ENCODE measurements at places on chromosomes 1 and 21. TPM values are rescaled to one million over a fixed set of nuclear protein-coding genes. Genes with fewer than 3 reads are reported as not detected.

The TMEM81 gene
- 2.5 TPM for total RNA-seq

The POLR3GL gene
- 18.1 TPM for total RNA-seq

The DTL gene
- total RNA-seq, result 0.29 TPM

The NHLH2 gene
- total RNA-seq, result not detected

The AMPD1 gene
- not detected for total RNA-seq

The GPR37L1 gene
- total RNA-seq, result not detected

The PSMD4 gene
- 108 TPM for total RNA-seq

DNA sequence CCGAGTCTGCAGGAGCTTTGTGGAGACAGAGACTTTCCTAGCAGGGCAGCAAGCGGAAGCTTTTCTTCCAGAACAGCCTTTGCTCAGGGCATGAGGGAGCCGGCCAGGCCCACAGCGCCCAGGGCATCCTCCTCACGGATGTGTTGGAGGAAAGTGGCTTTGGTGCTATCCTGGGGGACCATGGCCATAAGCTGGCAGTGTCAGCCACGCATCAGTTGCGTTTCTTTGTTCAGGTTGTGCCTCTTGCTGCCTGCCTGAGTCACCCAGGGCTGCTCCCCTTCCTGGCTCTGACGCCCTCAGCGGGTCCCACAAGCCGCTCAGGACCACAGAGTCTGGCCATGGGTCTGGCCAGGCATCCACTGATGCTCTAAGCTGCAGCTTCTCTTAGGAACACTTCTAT, 39.6 kb upstream of the PRSS38 start:
- no peak for DNase-seq
- no peaks in the 10 kb centered on the region for H3K27me3 ChIP-seq
- H3K4me1 ChIP-seq, result no peaks in the 10 kb centered on the region
- H3K36me3 ChIP-seq, result no peaks in the 10 kb centered on the region

- no peaks in the 10 kb centered on the region for H3K27me3 ChIP-seq
- H3K27ac ChIP-seq, result no peak overlapping the region
- DNase-seq, result no peak
Measured at GRCh38 chr1:174726167-174726879, 273.4 kb upstream of the CACYBP start.

- H3K27me3 ChIP-seq, result no peaks in the 10 kb centered on the region
- DNase-seq, result no peak
- no peak overlapping the region for H3K27ac ChIP-seq
- no peaks in the 10 kb centered on the region for H3K36me3 ChIP-seq
- H3K4me1 ChIP-seq, result no peaks in the 10 kb centered on the region
Measured at GRCh38 chr1:70836456-70836855, 211.2 kb downstream of the PTGER3 start.

DNA sequence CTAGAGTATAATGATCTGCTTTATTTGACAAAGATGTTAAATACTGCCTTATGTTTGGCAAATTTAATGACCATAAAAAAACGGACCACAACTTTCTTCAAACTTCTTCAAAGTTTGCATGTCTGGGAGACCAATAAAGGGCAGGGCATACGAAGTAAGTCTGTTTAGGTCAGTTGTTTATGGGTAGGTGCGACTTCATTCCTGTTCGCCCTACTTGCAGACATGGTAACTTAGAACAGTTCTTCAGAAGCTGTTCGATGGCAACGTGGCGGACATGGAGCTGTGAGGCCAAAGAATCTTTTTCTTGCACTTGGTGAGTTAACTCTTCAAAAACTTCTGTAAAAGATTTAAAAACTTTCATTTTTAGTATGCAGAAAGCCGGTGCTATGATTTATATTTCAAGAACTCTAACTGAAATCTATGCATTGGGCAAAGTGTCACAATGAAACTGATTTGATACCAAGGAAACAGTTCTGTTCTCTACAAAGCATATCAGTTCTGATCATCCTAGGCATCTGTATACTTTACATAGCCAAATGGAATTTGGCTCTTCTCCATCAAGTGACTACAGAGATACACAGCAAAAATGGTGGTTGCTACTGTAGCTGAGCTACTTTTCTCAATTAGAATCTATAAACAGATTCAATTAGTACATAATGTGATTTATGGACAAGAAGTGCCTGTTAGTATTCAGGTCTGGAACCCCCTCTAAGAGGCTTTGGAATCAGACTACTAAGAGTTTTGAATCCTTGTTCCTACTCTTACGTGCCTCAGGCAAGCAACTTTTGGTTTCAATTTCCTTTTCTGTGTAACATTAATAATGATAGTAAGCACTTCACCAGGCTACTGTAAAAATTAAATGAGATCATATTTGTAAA, 25.7 kb downstream of the C21orf91 start:
- peak overlapping the region; percentile 44 for H3K4me3 ChIP-seq
- H3K36me3 ChIP-seq, result no peaks in the 10 kb centered on the region
- no peaks in the 10 kb centered on the region for H3K4me1 ChIP-seq
- no peaks in the 10 kb centered on the region for H3K27me3 ChIP-seq
- H3K27ac ChIP-seq, result peak overlapping the region; percentile 63

DNA sequence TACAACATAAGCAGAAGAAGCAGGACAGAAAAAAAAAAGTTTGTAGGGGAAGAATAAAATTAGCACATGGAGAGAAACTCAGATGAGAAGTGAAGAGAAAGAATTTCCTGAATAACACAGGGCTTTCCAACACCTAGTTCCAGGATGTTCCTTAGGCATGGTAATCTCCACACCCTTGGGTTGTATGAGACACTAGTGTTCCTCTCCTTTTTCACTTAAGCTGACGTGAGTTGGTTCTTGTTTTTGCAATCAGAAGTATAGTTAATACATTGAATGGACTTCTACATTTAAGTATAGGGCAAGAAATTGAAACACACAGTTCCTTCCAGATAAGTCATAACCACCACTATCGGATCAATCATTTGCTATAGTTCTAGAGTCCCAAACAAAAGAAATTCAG, 51.0 kb downstream of the LPAR3 start:
- H3K4me1 ChIP-seq, result no peaks in the 10 kb centered on the region
- H3K36me3 ChIP-seq, result no peaks in the 10 kb centered on the region
- DNase-seq, result no peak
- no peak overlapping the region for H3K27ac ChIP-seq
- no peak overlapping the region for H3K4me3 ChIP-seq
- H3K27me3 ChIP-seq, result no peaks in the 10 kb centered on the region

DNA sequence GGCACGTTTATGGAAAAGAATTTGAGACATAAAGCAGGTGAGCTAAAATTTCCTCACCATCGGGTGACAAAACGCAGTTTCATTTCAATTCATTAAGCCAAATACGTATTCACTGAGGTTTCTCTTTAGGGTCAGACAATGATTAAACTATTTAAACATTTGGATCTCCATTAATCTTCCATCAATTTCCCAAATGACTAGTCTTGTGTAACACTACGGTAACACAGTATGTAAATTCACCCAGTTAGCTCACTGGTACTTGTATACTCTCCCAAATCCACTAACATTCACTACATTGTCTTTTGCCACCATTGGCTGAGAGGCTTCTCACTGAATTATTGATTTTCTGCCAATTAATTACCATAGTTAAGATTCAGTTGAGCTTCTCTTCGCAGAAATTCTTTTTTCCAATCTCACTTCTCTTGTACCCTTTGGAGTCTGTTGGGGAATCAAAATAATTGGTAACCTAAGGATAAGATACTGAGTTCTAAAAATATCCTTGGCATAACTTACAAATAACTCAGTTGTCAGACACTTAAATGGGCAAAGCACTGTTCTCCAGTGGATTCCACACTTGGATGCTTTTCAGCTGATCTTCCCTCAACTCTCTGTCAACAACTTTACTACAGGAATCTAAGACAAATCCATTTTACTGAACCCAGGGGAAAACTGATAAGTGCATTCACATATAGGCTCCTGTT, 40.7 kb downstream of the SIPA1L2 start:
- H3K4me3 ChIP-seq, result no peak overlapping the region
- no peaks in the 10 kb centered on the region for H3K27me3 ChIP-seq
- DNase-seq, result no peak
- no peaks in the 10 kb centered on the region for H3K36me3 ChIP-seq

DNA sequence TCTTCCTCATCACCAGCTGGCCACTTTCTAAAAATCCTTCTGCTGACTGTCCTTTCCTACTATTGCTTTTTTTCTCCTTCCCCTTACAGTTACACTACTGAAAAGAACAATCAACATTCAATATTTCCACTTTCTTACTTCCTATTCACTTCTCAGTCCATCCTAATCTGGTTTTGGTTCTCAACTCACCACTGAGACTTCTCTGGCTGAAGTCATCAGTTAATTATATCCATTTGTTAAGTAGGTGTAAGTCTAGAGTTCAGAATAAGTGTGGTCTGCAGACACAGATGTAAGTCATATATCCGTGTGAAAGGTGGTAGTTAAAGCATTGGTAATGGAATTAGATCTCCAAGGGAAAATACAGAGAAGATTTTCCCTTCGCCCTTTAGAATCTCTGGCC, 21.4 kb downstream of the PEA15 start:
- H3K27ac ChIP-seq, result no peak overlapping the region
- no peaks in the 10 kb centered on the region for H3K4me1 ChIP-seq
- no peaks in the 10 kb centered on the region for H3K27me3 ChIP-seq
- DNase-seq, result no peak
- H3K36me3 ChIP-seq, result peaks cover 12% of the 10 kb centered on the region

DNA sequence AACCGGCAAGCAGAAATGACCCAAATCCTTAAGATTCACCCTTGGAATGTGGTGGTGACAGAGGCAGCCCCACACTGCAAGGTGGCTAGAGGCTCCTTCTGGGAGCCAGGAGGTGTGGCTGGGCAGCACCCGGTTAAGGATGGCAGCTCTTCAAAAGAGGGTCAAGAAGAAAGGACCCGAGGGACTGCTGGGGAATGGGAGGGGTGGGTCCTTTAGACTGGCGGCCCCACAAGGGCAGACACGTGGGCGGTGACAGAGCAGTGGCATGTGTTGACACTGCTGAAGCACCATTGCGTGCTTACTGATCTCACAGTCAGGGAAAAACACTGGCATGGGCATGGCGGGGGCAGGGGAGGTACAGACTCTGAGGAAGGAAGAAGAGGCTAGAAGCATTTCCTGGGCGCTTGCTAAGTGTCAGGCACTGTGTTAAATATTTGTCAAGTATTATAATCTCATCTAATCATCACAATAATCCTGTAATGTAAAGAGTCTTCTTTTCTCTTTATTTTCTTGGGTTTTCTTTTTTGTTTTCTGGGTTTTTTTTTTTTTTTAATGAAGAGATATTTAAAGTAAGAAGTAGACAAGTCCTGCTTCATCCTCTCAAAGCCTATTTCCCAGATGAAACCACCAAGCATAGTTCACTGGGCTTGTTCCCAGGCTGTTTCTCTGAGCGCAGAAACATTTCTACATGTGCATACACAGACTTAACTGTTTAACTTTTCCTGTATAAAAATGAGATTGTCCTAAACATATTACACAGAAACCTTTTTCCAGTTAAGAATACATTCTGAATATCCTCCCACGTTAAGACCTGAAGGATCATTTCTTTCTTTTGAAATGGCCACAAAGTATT, 165.8 kb upstream of the EDN2 start:
- no peak for DNase-seq
- no peaks in the 10 kb centered on the region for H3K4me1 ChIP-seq
- no peaks in the 10 kb centered on the region for H3K27me3 ChIP-seq
- no peaks in the 10 kb centered on the region for H3K36me3 ChIP-seq
- no peak overlapping the region for H3K4me3 ChIP-seq

- no peak overlapping the region for H3K27ac ChIP-seq
- no peaks in the 10 kb centered on the region for H3K4me1 ChIP-seq
- DNase-seq, result no peak
- no peak overlapping the region for H3K4me3 ChIP-seq
Measured at GRCh38 chr1:12031039-12031980, 12.0 kb downstream of the MIIP start.

GRCh38 chr1:151334822-151335221, 7.6 kb upstream of the PI4KB start:
- no peaks in the 10 kb centered on the region for H3K4me1 ChIP-seq
- H3K36me3 ChIP-seq, result no peaks in the 10 kb centered on the region
- no peaks in the 10 kb centered on the region for H3K27me3 ChIP-seq
- H3K4me3 ChIP-seq, result no peak overlapping the region
- H3K27ac ChIP-seq, result no peak overlapping the region

DNA sequence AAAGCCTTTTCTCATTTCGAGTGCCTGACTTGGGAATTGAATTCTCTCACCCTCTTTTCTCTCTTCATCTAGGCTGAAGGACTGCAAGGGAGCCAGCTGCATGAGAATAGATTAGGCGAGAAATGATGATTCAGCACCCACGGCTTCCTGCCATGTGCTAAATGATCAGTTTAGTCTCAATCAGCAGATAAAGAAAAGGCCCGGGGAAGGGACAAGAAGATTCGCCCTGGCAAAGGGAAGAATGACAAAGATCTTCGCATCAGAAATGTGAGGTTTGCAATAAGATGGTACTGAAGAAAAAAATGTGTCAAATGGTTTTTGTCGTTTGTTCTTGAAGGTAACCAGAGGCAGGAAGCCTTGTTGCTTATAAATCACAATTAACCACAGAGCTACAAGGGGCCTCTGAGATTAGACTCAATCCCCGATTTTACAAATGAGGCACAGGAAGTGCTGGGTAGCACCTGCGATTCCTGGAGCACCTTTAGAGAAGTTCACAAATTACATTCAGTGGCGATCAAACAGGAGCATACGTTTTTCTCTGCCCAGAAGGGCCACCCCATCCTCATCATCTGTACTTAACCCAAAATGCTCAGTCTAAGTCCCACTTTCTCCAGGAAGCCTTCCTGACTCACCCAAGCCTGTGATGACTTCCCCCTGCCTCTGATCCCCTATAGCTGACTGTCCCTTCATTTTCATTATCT, 183.4 kb downstream of the ZNF281 start:
- H3K27me3 ChIP-seq, result no peaks in the 10 kb centered on the region
- no peak overlapping the region for H3K4me3 ChIP-seq
- DNase-seq, result no peak
- no peak overlapping the region for H3K27ac ChIP-seq

- H3K27me3 ChIP-seq, result no peaks in the 10 kb centered on the region
- DNase-seq, result no peak
- H3K36me3 ChIP-seq, result no peaks in the 10 kb centered on the region
- H3K4me3 ChIP-seq, result no peak overlapping the region
- H3K4me1 ChIP-seq, result no peaks in the 10 kb centered on the region
Measured at GRCh38 chr1:36981126-36981525, 53.2 kb downstream of the GRIK3 start.

DNA sequence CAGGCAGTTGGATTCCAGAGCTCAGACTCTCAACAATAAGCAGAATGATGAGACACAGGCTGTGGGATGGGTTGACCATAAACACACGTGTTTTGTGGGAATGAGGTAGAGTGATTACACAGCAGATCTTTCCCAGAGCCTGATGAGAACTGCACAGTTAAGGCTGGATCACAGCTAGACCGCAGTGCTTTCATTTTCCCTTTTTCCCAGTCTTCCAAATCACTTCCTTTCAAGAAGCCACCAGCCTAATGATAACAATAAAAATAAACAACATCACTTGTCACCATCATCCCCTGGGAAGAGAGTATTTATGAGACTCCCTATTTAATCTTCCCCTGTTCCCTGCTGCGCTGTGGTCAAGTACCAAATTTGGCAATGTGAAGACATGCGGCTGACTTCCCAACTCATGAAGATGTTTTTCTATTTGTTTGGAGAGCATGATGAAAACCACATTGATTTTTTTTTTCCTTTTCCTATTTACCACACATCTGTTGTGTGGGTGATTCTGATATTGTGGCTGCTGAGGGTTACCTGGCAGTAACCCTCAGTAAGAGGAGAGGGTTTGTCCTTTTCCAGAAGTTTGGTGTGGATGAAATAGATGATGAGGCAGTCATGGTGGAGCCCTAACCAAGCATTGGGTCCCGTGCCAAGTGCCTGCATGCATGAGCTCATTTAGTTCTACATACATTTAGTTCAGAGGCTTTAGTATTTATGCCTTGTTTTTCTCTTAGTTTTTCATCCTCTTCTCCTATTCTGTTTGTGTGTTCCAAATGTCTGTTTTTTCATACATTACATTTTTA, 248.9 kb upstream of the HOOK1 start:
- no peak overlapping the region for H3K4me3 ChIP-seq
- DNase-seq, result no peak
- no peaks in the 10 kb centered on the region for H3K27me3 ChIP-seq
- H3K4me1 ChIP-seq, result no peaks in the 10 kb centered on the region
- peak overlapping the region; percentile 76 for H3K27ac ChIP-seq
- H3K36me3 ChIP-seq, result no peaks in the 10 kb centered on the region
